H9 (cell line): ENCODE measurements at places on chromosomes 7 and 10.

GRCh38 chr10:2927958-2928840 lies 139.1 kb upstream of the PFKP start:
- peak; percentile 82 for DNase-seq

- DNase-seq: no peak
These were observed 91.3 kb downstream of the DYNC1I1 start for GRCh38 chr7:95863623-95864022.

GRCh38 chr7:26306790-26307189 lies 15.1 kb downstream of the SNX10 start:
- DNase-seq: no peak

DNA sequence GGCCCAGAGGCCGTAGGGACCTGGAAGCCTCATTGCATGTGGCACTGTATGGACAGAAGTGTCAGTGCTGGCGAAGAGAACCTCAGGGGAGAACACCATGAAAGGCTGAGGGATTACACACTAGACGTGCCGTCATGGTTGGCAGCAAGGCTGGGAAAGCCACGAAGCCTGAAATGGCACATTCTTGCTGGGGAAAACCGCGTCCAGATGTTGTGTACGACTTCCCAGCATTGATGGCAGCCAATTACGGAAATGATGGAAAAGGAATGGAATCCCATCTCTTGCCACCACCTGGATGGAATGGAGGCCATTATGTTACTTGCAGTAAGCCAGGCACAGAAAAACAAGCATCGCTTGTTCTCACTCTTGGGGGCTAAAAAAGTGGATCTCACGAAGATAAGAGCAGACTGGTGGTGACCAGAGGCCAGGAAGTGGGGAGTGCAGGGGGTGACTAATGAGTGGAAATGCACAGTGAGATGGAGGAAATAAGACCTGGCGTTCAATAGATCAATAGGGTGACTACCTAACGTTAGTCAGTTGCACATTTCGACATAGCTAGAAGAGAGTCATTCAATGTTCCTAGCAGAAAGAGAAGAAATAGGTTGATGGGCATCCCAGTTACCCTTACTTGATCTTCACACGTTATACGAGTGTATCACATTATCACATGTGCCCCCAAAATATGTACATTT lies 14.6 kb upstream of the PWWP2B start:
- no peak for DNase-seq

DNA sequence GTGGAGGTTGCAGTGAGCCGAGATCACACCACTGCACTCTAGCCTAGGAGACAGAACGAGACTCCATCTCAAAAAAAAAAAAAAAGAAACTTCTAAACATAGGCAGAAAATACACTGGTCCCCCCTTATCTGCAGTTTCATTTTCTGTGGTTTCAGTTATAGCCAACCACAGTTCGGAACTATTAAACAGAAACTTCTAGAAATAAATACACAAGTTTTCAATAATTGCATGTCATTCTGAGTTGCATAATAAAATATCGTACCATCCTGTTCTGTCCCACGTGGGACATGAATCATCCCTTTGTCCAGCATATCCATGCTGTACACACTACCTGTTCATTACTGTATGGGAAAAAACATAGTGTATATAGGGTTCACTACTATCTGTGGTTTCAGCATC lies 8.0 kb downstream of the XRCC2 start:
- DNase-seq: no peak

DNA sequence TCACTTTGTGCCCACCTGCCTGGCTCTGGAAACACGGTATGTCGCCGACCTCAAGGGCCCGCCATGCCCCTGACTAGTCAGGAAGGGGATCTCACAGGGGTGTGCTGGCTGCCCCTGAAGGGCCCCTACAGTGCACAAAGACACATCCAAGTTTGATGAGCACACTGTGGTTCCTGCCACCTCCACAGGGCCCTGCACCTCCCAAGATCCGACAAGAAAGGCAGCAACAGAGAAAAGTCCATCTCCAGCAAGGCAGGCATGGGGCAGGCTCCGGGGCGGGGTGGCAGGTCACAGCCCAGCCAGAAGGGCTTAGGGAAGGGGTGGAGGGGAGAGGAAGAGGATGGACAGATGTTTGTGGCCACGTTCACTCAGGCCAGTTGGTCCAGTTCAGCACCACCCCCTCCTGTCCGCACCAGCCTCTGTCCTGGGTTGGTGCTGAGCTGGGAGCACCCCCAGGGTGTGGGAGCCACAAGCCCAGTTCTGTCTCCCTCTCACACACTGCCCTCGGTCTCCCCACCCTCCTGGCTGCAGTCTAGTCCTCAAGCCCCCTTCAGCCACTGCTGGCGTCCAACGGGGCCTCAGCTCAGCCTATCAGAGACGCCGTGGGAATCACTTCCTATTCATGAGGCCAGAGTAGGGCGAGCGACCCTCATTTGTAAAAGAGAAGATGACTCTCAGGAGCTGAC lies 11.5 kb downstream of the DRGX start:
- peak; percentile 21 for DNase-seq

DNA sequence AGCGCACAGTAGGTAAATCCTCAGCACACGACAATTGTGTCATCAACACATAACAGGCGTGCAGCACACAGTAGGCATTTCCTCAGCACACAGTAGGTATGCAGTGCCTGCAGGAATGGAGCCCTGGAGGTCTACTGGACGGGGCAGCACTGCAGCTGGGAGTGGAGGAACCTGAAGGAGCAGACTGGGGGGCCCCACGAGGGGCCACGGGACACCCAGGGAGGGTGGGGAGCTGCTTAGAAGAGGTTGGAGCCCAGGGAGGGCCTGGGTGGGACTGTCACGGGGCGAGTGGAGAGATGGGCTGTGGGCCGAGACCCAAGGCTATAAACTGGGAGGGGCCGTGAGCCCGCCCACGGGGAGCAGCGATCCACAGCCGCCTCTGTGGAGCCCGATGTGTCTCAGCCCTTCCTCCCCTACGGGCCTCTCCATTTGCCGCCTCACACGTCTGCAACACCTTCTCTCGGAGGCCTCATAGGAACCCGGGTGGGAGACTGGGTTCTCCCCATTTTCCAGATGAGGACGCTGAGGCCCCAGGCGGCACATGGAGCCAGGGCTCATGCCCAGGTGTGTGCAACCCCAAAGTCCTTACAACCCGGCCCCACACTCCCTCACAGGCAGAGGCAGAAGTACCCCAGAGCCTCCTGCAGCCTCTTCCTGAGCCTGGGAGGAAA lies 101.5 kb downstream of the MICALL2 start:
- no peak for DNase-seq

DNA sequence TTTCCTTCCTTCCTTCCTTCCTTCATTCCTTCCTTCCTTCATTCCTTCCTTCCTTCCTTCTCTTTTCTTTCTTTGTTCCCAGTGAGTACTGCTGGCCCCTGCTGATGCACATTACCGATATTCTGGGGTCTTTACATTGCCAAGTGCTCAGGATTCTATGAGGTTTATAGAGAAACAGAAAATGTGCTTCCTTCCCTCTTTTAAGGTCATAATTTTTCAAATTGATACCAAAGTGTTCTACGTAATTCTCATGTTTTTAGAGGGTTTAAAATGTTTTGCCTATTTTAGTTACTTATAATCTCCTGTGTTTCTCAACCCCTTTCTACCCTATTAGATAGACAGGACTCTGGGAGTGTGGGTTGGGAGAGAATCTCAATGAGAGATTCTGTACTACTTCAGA lies 291.2 kb downstream of the HDAC9 start:
- no peak for DNase-seq

DNA sequence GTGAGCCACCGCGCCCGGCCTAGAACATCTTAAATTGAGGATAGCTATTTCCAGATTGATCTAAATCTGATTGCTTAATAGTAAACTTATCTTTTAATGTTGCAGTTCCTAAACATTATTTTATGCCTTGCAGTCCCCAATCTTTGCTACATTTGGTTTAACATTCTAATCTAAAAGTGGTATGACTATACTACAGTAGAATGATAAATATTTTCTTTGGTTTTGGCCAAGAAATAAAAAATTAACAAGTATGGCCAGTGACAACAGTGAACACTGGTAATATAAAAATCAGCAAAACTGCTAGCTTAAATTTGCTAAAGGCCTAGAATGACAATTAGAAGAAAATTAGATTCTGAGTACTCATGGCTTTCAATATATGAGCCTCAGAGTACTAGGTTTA lies 73.5 kb downstream of the CDK6 start:
- no peak for DNase-seq

- DNase-seq: no peak
These were observed 657.6 kb downstream of the LRMDA start for GRCh38 chr10:76088980-76089379.

DNA sequence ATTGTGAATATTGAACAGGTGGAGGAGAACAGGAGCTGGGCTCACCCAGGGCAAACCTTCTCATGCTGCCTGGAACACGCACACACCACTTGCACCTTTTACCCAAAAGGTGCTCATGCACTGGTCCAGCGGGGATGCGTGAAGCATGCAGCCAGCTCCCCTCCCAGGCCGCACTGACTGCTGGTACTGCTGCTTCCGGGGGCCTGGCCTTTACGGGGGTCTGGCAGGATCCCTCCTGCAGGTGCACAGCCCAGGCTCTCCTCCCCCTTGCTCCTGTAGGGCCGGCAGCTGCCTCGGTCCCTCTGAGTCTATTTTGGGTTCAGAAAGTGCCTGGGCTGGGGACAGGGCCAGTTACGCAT lies 221.7 kb downstream of the DNAJB6 start:
- DNase-seq: no peak
